Subcutaneous preadipocyte (primary cell): ENCODE measurements at places on chromosomes 2 and 18. TPM values are rescaled to one million over a fixed set of nuclear protein-coding genes. Genes with fewer than 3 reads are reported as not detected.

The DNAJC5G gene
- not detected in 2 replicates for total RNA-seq

The FOXI3 gene
- total RNA-seq = not detected in 2 replicates

The KATNAL2 gene
- total RNA-seq = 2.5 and 4.8 TPM in 2 replicates

The OSBPL6 gene
- total RNA-seq = 2.2 and 4.1 TPM in 2 replicates

The SGPP2 gene
- total RNA-seq = not detected in 2 replicates

The INO80D gene
- total RNA-seq = 6.6 and 7.6 TPM in 2 replicates

The CYBRD1 gene
- 100 and 131 TPM in 2 replicates for total RNA-seq

The SLC8A1 gene
- total RNA-seq = 2.6 and 16.0 TPM in 2 replicates

The SMC6 gene
- 18.7 and 25.6 TPM in 2 replicates for total RNA-seq

The CHRND gene
- total RNA-seq = not detected in 2 replicates

The PDE11A gene
- not detected in 2 replicates for total RNA-seq

The FOXD4L1 gene
- under 0.01 TPM in 1 of 2 replicates, not detected in the other for total RNA-seq

The TMEM169 gene
- 0.37 TPM in 1 of 2 replicates, not detected in the other for total RNA-seq

The ZNF638 gene
- 111 and 127 TPM in 2 replicates for total RNA-seq

The SERPINB4 gene
- under 0.01 TPM in 1 of 2 replicates, not detected in the other for total RNA-seq

The AMER3 gene
- total RNA-seq = not detected in 2 replicates

The ELOA2 gene
- not detected in 2 replicates for total RNA-seq

The SLC16A14 gene
- total RNA-seq = under 0.01 and 0.20 TPM in 2 replicates

The KCNK3 gene
- under 0.01 TPM in 1 of 2 replicates, not detected in the other for total RNA-seq

The CCDC141 gene
- total RNA-seq = under 0.01 TPM in 1 of 2 replicates, not detected in the other

The CPO gene
- under 0.01 and 0.20 TPM in 2 replicates for total RNA-seq

The GALNT3 gene
- total RNA-seq = under 0.01 and 0.20 TPM in 2 replicates

The DNAH7 gene
- total RNA-seq = 0.39 and 0.73 TPM in 2 replicates

The VWA3B gene
- not detected in 2 replicates for total RNA-seq

The ZNF514 gene
- 13.2 and 16.0 TPM in 2 replicates for total RNA-seq

The PDCD1 gene
- total RNA-seq = not detected in 2 replicates

The PRSS56 gene
- total RNA-seq = not detected in 2 replicates

The SLC35F6 gene
- 61.0 and 69.8 TPM in 2 replicates for total RNA-seq

The ACTG2 gene
- total RNA-seq = 0.73 TPM in 1 of 2 replicates, not detected in the other

The RAB17 gene
- 0.20 TPM in 1 of 2 replicates, not detected in the other for total RNA-seq

The MLPH gene
- 22.4 and 49.5 TPM in 2 replicates for total RNA-seq

The LRRC30 gene
- not detected in 2 replicates for total RNA-seq

The CRYGD gene
- not detected in 2 replicates for total RNA-seq

The ARMC9 gene
- 25.4 and 45.9 TPM in 2 replicates for total RNA-seq

The ITM2C gene
- total RNA-seq = 15.4 and 18.4 TPM in 2 replicates

The MC5R gene
- not detected in 2 replicates for total RNA-seq

The RGPD4 gene
- total RNA-seq = not detected in 2 replicates

The KLF11 gene
- 6.2 and 7.4 TPM in 2 replicates for total RNA-seq

The DYSF gene
- total RNA-seq = under 0.01 and 0.20 TPM in 2 replicates

The SELENOI gene
- 20.2 and 32.3 TPM in 2 replicates for total RNA-seq

The MPV17 gene
- 88.8 and 100 TPM in 2 replicates for total RNA-seq

The LYPD6B gene
- total RNA-seq = not detected in 2 replicates

The DSG1 gene
- total RNA-seq = not detected in 2 replicates

The UGT1A7 gene
- total RNA-seq = not detected in 2 replicates

The FIGN gene
- total RNA-seq = 1.1 and 1.6 TPM in 2 replicates

The UGT1A3 gene
- total RNA-seq = not detected in 2 replicates

The ATG4B gene
- total RNA-seq = 39.5 and 47.0 TPM in 2 replicates

The NEB gene
- total RNA-seq = 0.20 and 0.73 TPM in 2 replicates

The ADRA2B gene
- total RNA-seq = not detected in 2 replicates

The LYPD6 gene
- under 0.01 TPM in 2 replicates for total RNA-seq

The IL1F10 gene
- total RNA-seq = not detected in 2 replicates

The SERPINB5 gene
- total RNA-seq = not detected in 2 replicates

The SYT4 gene
- not detected in 2 replicates for total RNA-seq
